Subcutaneous adipose tissue (tissue), 4 donors: ENCODE measurements at places on chromosomes 1 and 21. TPM values are rescaled to one million over a fixed set of nuclear protein-coding genes. Genes with fewer than 3 reads are reported as not detected.

Gene MYBPH
- not detected for total RNA-seq

Gene VCAM1
- total RNA-seq, result 25.1 TPM

Gene SPRR1B
- not detected for total RNA-seq

Gene CFHR4
- total RNA-seq, result not detected

Gene S100A7A
- total RNA-seq, result not detected

Gene LRRIQ3
- 0.82 TPM for total RNA-seq

Gene C1orf87
- not detected for total RNA-seq

Gene TMEM201
- 6.6 TPM for total RNA-seq

Gene NHLH1
- total RNA-seq, result 0.17 TPM

Gene UTS2
- total RNA-seq, result 3.1 TPM

Gene TDRD5
- 0.16 TPM for total RNA-seq

Gene PCP4L1
- total RNA-seq, result not detected

Gene CELA3A
- not detected for total RNA-seq

Gene HSD3B1
- total RNA-seq, result not detected

Gene LEMD1
- not detected for total RNA-seq

Gene LIN9
- total RNA-seq, result 4.1 TPM

Gene TM2D1
- total RNA-seq, result 54.7 TPM

Gene SERINC2
- 11.0 TPM for total RNA-seq

Gene SHE
- total RNA-seq, result 11.6 TPM

Gene BARHL2
- total RNA-seq, result not detected

Gene RIPK4
- total RNA-seq, result 0.16 TPM

Gene LIX1L
- total RNA-seq, result 23.3 TPM

Gene CSF3R
- total RNA-seq, result 18.4 TPM

Gene ZBED6
- 18.9 TPM for total RNA-seq

Gene TNFAIP8L2
- 5.7 TPM for total RNA-seq

Gene PRKAA2
- total RNA-seq, result 2.4 TPM

Gene APCS
- not detected for total RNA-seq

Gene TTC34
- 0.75 TPM for total RNA-seq

Gene OLFM3
- total RNA-seq, result not detected

Gene TTC39A
- total RNA-seq, result 0.66 TPM

Gene SLC1A7
- total RNA-seq, result 0.94 TPM

Gene RGS8
- total RNA-seq, result not detected

Gene GCSAML
- 1.1 TPM for total RNA-seq
